ENCODE measurements at places on chromosomes 2 and 18. TPM values are rescaled to one million over a fixed set of nuclear protein-coding genes. Genes with fewer than 3 reads are reported as not detected.

POTEI gene
- total RNA-seq = not detected

GRCh38 chr18:59983506-59983905 is 83.7 kb downstream of the PMAIP1 start:
- no peaks in the 10 kb centered on the region for H3K27me3 ChIP-seq
- H3K4me3 ChIP-seq = no peak overlapping the region
- H3K36me3 ChIP-seq = no peaks in the 10 kb centered on the region
- H3K4me1 ChIP-seq = peaks cover 14% of the 10 kb centered on the region
- no peak for DNase-seq

- H3K4me3 ChIP-seq = no peak overlapping the region
- no peak for DNase-seq
- H3K36me3 ChIP-seq = no peaks in the 10 kb centered on the region
- H3K4me1 ChIP-seq = peaks cover 8% of the 10 kb centered on the region
- H3K27ac ChIP-seq = no peak overlapping the region
- peaks cover 20% of the 10 kb centered on the region for H3K27me3 ChIP-seq
Measured at GRCh38 chr18:33733376-33733775, 155.4 kb downstream of the ASXL3 start.

SLC4A1AP gene
- 24.2 TPM for total RNA-seq

INHA gene
- 0.80 TPM for total RNA-seq

DNA sequence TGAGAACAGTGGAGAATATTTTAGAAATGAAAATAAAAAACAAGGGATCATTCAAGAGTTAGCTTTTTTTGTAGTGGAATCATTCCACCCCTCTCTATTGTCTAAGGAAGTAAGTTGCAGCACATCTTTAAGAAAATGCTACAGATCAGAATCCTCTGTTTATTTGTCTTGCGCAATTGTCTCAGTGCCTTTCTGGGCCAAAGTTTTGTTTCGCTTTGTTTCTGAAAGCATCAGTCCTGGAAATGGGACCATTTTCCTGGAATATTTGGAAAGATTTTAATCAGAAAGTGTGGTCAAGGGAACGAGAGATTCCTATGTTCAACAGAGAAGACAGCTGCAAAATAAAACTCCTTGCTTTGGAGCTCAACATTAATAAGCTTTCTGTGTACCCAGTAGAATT is 74.0 kb downstream of the NRXN1 start:
- no peak overlapping the region for H3K27ac ChIP-seq
- no peaks in the 10 kb centered on the region for H3K27me3 ChIP-seq
- H3K4me3 ChIP-seq = no peak overlapping the region
- no peak for DNase-seq
- H3K4me1 ChIP-seq = peaks cover 3% of the 10 kb centered on the region

- H3K4me3 ChIP-seq = no peak overlapping the region
- no peak for DNase-seq
- H3K36me3 ChIP-seq = no peaks in the 10 kb centered on the region
Measured at GRCh38 chr2:48944956-48945355, 189.4 kb upstream of the LHCGR start.

DNA sequence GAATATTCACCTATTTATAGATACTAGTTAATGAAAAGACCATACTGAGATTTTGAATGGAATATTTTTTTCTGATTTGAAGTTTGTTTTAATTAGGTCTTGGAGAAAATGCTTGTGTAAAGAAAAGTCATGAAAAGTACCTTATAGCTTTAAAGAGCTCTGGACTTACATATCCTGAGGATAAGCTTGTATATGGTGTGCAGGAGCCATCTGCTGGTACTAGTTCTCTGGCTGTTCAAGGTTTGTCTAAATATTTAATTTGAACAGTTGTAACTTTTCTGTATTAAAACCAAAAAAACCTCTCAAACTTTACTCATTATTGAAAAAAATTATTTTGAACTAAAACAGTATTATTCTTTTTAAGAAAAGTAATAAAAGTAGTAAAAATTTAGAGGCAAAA is 50.1 kb downstream of the UBR3 start:
- DNase-seq = no peak
- H3K36me3 ChIP-seq = no peaks in the 10 kb centered on the region
- no peak overlapping the region for H3K27ac ChIP-seq
- H3K27me3 ChIP-seq = no peaks in the 10 kb centered on the region
- no peak overlapping the region for H3K4me3 ChIP-seq

DNA sequence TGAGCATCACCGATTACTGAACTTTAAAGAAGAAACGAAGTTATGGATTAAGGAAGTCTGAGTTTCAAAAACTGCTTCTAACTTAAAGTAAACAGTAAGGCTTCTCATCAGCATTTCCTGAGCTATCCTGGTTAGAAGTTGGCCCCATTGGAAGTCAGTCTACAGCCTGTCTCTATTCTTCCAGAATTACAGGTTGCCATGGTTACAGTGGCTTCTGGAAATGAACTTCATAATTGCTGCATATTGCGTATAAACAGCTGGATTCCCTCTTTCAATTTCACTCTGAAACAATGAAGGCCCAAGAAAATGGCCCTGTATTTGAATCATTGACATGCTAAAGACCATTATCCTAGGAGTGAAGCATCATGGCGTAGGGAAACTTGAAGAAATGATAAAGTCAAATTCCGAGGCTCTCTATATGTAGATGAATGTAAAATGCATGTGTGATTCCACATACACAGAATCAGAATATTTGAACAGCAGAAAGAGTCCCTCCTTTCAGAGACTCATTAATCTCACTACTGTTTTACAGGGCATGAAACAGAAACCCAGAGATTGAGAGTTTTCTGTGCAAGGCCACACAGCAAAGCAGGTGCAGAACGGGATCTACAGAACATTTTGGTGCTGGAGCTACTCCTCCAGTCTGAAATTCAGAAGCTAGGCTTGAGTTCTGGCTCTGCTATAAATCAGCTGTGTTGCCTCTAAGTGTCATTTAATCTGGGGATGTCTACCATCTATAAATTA is 856.4 kb upstream of the CELF4 start:
- no peaks in the 10 kb centered on the region for H3K36me3 ChIP-seq
- H3K4me1 ChIP-seq = peaks cover 7% of the 10 kb centered on the region
- H3K27ac ChIP-seq = no peak overlapping the region
- H3K4me3 ChIP-seq = no peak overlapping the region

TEKT4 gene
- not detected for total RNA-seq

LOXL3 gene
- 1.2 TPM for total RNA-seq

DNA sequence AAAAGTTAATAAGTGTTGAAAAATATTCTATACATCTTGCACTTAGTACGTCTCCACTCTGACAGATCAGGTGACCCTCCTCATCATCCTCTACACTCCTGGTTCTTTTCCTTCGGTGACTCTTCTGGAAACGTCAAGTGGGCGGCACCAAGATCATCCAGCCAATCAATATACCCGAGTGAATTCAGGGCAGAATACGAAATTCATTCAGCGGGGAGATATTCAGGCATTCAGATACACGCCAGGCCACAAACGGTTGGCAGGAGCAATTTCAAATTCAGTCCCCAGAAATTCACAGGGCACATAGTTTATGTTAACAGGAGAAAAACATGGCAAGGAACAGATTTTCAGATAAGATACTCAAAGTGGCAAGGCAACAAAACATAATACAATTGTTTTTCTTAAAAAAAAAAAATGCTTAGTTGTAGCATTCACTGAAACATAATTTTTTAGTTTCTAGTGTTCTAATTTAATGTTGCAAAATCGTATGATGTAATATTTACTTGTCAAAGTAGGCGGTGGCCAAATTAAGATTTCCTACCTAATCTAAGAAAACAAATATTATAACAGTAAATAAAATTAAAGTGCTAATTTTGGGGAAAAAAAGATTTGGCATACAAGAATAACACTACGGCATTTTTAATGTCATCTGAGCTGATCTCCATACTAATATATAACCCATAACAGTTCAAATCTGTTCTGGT is 4.2 kb downstream of the CLK1 start:
- no peaks in the 10 kb centered on the region for H3K27me3 ChIP-seq
- no peak for DNase-seq
- H3K27ac ChIP-seq = peak overlapping the region; percentile 16
- peak overlapping the region; percentile 39 for H3K4me3 ChIP-seq

DNA sequence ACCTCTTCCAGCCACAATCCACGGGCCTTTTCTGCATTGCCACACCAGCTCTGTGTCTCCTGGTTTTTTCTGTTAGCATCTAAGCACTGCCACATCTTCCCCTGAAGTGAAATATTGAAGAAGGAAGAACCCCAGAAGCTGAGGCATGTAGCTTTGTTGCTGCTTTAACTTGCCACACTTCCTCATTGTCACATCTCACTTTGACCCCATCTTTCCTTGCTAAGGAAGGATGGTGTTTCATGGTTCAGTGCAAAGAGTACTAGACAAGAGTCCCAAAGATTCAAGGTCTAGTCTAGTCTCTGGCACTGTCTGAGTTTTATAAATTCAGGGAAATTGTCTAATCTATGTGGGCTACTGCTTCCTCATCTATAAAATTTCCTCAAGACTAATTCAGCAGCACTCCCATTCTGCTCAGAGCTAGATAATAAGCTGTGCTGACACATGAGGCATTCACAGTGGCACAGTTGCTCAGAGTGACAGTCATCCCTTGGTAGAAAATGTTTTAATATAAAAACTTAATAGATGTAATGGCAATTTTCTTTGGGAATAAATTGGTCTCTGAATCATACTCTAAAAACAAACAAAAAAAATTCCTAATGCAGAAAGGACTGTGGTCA is 483.0 kb upstream of the ID2 start:
- H3K27ac ChIP-seq = no peak overlapping the region
- no peak overlapping the region for H3K4me3 ChIP-seq
- H3K4me1 ChIP-seq = no peaks in the 10 kb centered on the region
- no peaks in the 10 kb centered on the region for H3K27me3 ChIP-seq

- H3K36me3 ChIP-seq = peaks cover 18% of the 10 kb centered on the region
- no peaks in the 10 kb centered on the region for H3K27me3 ChIP-seq
- H3K4me3 ChIP-seq = no peak overlapping the region
- peak; percentile 46 for DNase-seq
- no peak overlapping the region for H3K27ac ChIP-seq
- no peaks in the 10 kb centered on the region for H3K4me1 ChIP-seq
Measured at GRCh38 chr2:105287692-105288091, 41.8 kb downstream of the TGFBRAP1 start.

GRCh38 chr2:121257480-121257840 is 27.5 kb downstream of the TFCP2L1 start:
- peaks cover 25% of the 10 kb centered on the region for H3K36me3 ChIP-seq
- DNase-seq = peak; percentile 19
- H3K4me3 ChIP-seq = peak overlapping the region; percentile 5
- no peaks in the 10 kb centered on the region for H3K27me3 ChIP-seq
- H3K4me1 ChIP-seq = peaks cover 58% of the 10 kb centered on the region

SERPINB11 gene
- not detected for total RNA-seq

GRCh38 chr2:70566906-70567305 is 13.3 kb upstream of the TGFA start:
- H3K4me3 ChIP-seq = no peak overlapping the region
- H3K27me3 ChIP-seq = no peaks in the 10 kb centered on the region
- H3K4me1 ChIP-seq = peaks cover 17% of the 10 kb centered on the region

UGT1A5 gene
- total RNA-seq = 7.1 TPM

GRCh38 chr2:231611273-231612108 is 18.8 kb downstream of the TEX44 start:
- peak; percentile 74 for DNase-seq
- peaks cover 52% of the 10 kb centered on the region for H3K4me1 ChIP-seq
- peaks cover 51% of the 10 kb centered on the region for H3K36me3 ChIP-seq
- peak overlapping the region; percentile 21 for H3K4me3 ChIP-seq
- peak overlapping the region; percentile 36 for H3K27ac ChIP-seq

GRCh38 chr2:117436697-117437096 is 377.8 kb upstream of the DDX18 start:
- H3K27me3 ChIP-seq = no peaks in the 10 kb centered on the region
- no peak overlapping the region for H3K4me3 ChIP-seq
- no peaks in the 10 kb centered on the region for H3K36me3 ChIP-seq
- no peaks in the 10 kb centered on the region for H3K4me1 ChIP-seq

GRCh38 chr2:235677937-235678336 is 184.1 kb downstream of the AGAP1 start:
- no peaks in the 10 kb centered on the region for H3K36me3 ChIP-seq
- DNase-seq = no peak
- H3K4me1 ChIP-seq = peaks cover 69% of the 10 kb centered on the region
- no peaks in the 10 kb centered on the region for H3K27me3 ChIP-seq

AQP12B gene
- not detected for total RNA-seq

Data from Calu3 (cell line).